ENCODE measurements at places on chromosomes 7 and 10. TPM values are rescaled to one million over a fixed set of nuclear protein-coding genes. Genes with fewer than 3 reads are reported as not detected.

TACC2 gene
- 6.4 TPM for total RNA-seq

HPSE2 gene
- not detected for total RNA-seq

LRWD1 gene
- total RNA-seq, result 13.9 TPM

SLC35B4 gene
- 6.3 TPM for total RNA-seq

NPVF gene
- not detected for total RNA-seq

NOC3L gene
- total RNA-seq, result 6.1 TPM

PLEKHA8 gene
- total RNA-seq, result 4.7 TPM
